Lower leg skin (tissue), 4 donors: ENCODE measurements at places on chromosomes 13 and 19. TPM values are rescaled to one million over a fixed set of nuclear protein-coding genes. Genes with fewer than 3 reads are reported as not detected.

- peak; percentile 83 for DNase-seq
Observed at GRCh38 chr19:3361384-3362216, 4.8 kb upstream of the NFIC start.

GRCh38 chr13:40987606-40988280 is 31.4 kb downstream of the ELF1 start:
- DNase-seq = no peak

DNA sequence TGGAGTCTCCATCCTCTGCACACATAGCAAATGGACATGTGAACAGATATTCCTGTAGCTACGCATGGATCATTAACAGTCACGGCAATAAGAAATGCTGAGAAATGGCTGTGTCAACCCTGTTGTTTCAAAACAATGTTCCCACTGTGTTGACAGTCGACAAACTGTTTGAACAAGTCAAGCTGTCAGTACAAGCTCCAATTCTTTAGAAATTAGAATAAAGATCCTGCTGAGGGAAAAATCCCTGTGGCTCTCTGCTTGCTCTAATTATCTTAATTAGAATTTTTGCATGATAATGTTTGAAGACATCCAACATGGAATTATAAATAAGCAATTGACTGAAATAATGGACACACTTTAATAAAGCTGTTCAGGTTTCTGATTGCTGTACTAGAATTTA is 37.9 kb upstream of the CPB2 start:
- DNase-seq = no peak

DNA sequence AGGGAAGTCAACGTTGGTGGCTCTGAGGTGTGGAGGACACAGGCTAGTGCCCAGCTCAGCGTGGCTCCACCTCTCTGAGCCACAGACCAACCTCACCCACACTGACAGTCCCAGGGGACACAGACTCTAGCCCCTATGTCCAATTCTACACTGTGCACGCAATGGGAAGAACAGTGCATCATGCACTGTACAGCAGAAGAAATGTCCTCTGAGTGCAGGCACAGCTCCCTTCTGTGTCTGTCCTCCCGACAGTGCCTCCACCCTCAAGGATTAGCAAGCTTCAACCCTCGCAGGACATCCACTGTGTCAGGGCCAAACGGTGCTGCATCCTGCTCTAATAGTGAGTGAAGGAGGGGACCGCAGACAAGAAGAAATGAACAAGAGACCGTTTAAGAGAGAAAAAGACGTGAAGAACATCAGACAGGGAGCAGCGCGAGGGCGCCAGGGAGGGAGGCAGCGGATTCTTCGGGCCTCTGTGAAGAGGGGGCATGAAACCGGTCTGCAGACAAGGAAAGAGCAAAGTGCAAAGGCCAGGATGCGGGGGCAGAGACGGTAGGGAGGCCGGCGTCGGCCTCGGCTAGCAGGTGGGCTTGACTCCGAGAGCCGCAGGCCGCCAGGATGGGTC is 681 bp downstream of the ZNF837 start:
- DNase-seq = no peak

- DNase-seq = no peak
Observed at GRCh38 chr19:35056513-35057063, 15.1 kb downstream of the HPN start.

DNA sequence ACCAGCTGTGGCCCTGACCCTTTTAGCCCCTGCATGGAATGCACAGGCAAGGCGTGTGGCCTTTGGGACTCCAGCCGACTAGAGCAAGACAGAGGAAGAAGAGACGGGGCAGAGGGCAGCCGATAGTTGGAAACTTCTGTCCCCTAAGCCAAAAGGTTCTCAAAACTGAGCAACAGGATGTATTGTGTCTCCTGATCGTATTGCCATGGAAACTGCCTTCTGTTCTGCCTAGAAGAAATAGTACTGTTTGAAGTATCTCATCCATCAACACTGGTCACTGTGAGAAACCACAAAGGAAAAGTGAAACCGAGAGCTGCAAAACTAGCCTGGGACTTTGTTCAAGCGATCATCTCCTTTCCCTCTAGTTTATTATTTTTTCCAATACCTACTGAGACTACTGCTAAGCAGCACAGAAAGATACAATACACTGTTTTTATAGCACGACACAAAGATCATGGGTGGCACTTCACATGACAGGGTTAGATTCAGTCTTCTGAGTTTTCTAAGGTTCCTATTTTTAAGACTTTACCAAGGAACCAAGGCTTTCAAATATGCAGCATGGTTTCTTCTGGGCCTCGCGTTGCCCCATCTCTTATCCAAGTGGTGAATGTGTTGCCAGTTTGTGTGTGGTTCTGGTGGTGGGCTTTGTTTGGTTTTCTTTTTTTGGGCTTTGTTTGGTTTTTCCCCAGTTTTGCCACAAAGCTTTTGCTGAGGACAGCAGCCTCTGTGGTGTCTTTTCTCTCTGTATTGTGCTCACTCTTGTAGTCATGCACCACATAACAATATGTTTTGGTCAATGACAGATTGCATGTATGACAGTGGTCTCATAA is 49.3 kb upstream of the GPR183 start:
- no peak for DNase-seq

DNA sequence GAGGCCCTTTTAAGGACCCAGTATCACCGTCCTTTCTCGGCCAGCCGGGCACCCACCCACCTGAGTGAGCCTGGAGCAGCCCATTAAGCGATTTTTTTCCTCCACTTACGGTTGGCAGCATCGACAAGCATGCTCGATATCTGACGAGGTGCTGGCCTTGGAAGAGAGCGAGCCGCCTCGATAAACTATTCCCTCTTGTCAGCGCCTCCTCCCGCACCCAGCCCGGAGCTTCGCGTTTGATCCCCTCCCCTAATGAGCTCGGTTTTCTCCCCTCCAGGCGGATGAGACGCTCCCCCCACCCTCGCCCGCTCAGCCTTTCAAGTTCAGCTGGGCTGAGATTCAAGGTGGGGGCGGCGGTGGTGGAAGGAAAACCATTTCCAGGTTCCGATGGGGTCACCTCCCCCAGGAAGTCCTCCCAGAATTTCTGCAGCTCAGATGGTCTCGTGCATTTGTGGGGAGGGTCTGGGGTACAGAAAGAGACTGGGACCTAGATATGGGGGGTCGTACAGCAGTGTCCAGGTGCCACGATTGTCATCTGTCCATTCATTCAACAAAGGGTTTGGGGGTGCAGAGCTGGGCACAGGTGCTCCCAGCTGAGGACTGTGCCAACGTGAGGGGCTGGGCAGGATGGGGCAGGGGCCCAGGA is 18.9 kb upstream of the ONECUT3 start:
- no peak for DNase-seq

DNA sequence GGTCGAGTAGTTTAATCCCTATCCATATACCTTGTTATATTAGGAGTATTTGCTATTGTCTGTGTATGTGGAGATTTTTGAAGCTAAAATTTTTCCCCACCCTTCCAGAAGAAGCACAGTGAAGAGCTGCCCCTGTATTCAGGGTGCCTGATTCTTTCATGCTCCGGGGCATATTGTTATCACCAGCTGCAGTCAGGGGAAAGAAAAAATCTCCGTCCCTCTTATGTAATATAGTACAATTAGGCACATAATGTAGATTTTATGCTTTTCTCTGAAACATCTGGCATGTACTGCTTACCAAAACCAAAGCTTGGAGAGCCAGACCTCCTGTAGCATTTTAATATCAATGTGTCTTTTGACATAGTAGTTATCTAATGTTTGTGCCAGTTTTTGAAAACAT is 214.9 kb upstream of the EDNRB start:
- DNase-seq = no peak

- DNase-seq = no peak
Observed at GRCh38 chr13:80339563-80339911, 1.4 kb downstream of the SPRY2 start.

DNA sequence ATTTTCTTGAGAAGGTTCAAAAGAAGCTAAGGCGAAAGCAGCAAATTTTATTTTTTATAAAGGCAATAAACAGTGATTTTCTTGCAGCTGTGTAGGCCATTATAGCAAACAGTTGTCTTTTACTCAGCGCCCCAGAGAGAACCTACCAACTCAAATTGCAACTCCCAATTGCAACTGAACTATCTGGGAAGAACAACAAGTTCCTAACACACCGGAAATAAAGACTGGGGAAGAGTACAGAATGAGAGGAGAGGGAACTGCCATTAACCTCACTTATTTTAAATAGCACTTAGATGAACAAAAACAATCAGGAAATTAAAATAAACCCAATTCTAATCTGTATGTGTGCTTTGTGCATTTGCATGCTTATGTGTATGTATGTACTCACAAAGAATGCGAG is 171.1 kb downstream of the KCTD12 start:
- DNase-seq = no peak

- DNase-seq = no peak
Observed at GRCh38 chr19:17248011-17248776, 2.5 kb upstream of the NR2F6 start.

DNA sequence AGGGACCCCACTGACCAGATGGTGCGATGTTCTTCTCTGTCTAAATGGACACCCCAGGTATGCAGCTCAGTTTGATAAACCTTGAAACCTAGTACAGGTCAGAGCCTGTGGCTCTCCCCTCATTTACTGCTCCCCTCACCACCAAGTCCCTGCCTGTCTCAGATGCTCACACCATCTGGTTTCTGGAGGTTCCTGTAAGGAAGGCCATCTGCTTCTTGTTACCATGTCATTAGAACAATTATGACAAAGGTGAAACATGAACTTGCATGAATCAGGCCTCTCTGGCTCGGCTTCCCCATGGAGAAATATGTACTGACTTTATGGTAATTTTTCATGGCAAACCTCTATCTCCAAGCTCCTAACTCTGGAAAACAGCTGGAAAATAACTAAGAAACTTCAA is 965.7 kb downstream of the UQCRFS1 start:
- DNase-seq = no peak

GRCh38 chr13:59745392-59745788 is 418.3 kb downstream of the DIAPH3 start:
- no peak for DNase-seq

GRCh38 chr13:41973247-41973741 is 12.4 kb upstream of the VWA8 start:
- no peak for DNase-seq

DNA sequence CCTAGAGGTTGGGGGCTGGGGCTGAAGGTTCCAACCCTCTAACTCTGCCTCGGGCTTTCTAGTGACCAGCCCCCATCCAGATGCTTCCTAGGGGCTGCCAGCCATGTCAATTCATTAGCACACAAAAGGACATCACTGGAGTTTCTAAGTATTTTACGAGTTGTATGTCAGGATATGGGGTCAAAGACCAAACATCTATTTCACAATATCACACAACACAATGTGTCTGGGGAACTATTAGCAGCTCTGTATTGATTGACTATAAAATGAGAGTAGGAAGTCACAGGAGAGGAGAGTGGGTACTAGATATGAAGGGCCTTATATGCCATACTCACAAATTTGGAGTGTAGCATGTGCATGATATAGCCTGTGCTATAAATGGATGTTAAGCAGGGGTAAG is 42.1 kb downstream of the LPAR6 start:
- no peak for DNase-seq

GRCh38 chr13:74761801-74762757 is 627.9 kb upstream of the KLF12 start:
- DNase-seq = no peak

- DNase-seq = peak; percentile 73
Observed at GRCh38 chr13:20495087-20496023, 30.3 kb downstream of the CRYL1 start.

- no peak for DNase-seq
Observed at GRCh38 chr13:50320271-50320862, 305.1 kb downstream of the KCNRG start.

- DNase-seq = no peak
Observed at GRCh38 chr13:46160471-46161066, 21.4 kb downstream of the LCP1 start.

DNA sequence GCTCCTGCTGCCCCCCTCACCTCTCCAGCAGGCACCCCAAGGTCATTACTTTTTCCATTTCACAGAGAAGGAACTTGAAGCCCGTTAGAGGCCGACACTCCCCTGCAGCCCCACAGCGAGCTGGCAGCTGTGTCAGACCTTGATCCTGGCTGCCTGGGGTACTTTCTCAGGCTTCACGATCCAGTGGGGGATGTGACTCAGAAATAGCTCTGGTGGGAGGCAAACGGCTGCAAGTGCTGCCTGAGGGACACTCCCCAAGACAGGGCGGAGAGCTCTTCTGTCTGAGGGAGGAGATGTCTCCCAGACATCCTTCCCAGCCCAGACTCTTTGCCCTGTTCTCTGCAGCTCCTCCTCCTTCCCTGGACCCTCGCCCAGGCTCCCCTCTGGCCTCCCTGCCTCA is 4.8 kb downstream of the TSKS start:
- no peak for DNase-seq

- no peak for DNase-seq
Observed at GRCh38 chr13:48950501-48950875, 25.2 kb upstream of the FNDC3A start.

DNA sequence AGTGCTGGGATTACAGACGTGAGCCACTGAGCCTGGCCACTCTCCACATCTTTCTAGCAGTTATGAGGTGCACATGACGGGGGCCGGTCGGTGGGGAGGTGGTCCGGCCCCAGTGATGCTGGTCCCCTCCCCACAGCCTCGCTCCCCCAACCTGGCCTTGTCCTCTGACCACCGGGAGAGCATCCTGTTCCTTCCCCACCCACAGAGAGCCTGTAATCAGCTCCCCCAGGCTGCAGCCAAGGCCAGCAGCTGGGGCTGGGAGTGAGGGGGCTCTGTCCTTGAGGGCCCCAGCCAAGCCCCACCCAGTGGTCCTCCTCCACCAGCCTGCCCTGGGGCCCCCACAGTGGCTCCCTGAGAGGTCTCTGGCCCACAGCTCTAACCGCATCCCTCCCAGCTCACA is 3.0 kb upstream of the INSL3 start:
- DNase-seq = no peak

The ZNF416 gene
- total RNA-seq = 7.6 TPM

The CEACAM8 gene
- not detected for total RNA-seq

The GAPDHS gene
- 6.2 TPM for total RNA-seq

The SAMD4B gene
- 102 TPM for total RNA-seq

The OLFM2 gene
- total RNA-seq = 116 TPM

The RXFP2 gene
- not detected for total RNA-seq

The LMTK3 gene
- total RNA-seq = 6.0 TPM

The CGB1 gene
- not detected for total RNA-seq

The NOTCH3 gene
- total RNA-seq = 222 TPM

The KLK12 gene
- total RNA-seq = not detected

The MYO16 gene
- 0.07 TPM for total RNA-seq

The MIER2 gene
- total RNA-seq = 61.1 TPM

The KLK14 gene
- 10.9 TPM for total RNA-seq
